Activated CD8-positive, alpha-beta memory T cell treated with anti-CD3 and anti-CD28 coated beads for 36 hours (primary cell): ENCODE measurements at places on chromosomes 6 and 20. TPM values are rescaled to one million over a fixed set of nuclear protein-coding genes. Genes with fewer than 3 reads are reported as not detected.

The B3GALT4 gene
- 2.6 TPM for total RNA-seq

The FAXC gene
- 0.10 TPM for total RNA-seq

The RIN2 gene
- total RNA-seq: not detected

The ZNF391 gene
- total RNA-seq: 3.8 TPM

The PGK2 gene
- total RNA-seq: not detected

The MATN4 gene
- total RNA-seq: 0.32 TPM

The CLVS2 gene
- total RNA-seq: not detected

The ZNF341 gene
- 5.0 TPM for total RNA-seq

The ARFGAP1 gene
- 77.8 TPM for total RNA-seq

The RIPPLY2 gene
- total RNA-seq: not detected

The STMND1 gene
- total RNA-seq: not detected

The PRR18 gene
- 0.15 TPM for total RNA-seq

The BCAS1 gene
- total RNA-seq: not detected

The LEMD2 gene
- 48.1 TPM for total RNA-seq

The PLEKHG1 gene
- 7.0 TPM for total RNA-seq
